RPMI8226 (cell line): ENCODE measurements at places on chromosomes 4 and X.

GRCh38 chrX:49209434-49210251 is 9.7 kb upstream of the SYP start:
- DNase-seq, result no peak

- peak; percentile 79 for DNase-seq
These were observed 57.2 kb downstream of the IRF2 start for GRCh38 chr4:184416913-184417734.

- no peak for DNase-seq
These were observed 8.3 kb upstream of the PF4V1 start for GRCh38 chr4:73844806-73845205.

DNA sequence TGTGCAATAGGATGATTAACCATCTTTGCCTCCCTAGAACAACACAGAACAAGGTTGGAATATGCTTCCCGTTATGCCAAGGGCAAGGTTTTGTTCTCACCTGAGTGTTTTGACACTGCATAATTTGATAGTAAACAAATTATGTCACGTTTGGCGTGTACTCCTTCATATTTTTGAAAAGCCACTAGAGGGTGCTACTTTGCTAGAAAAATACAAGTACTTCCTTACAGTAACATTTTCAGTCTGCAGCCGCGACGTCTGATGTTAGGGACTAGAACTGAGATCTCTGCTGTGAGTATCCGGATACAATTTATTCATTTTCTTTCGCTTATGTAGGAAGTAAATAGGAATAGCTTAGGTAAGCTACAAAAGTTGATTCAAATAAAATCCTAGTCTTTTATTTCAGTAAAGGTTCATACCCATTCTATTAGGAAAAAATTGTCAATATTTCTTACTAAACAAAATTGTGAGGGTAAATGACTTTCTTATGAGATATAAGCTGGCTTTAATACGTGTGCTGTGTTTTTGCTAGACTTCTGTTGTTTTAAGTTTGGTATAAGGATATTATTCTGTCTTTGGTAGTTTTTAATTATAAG is 181.1 kb upstream of the WDFY3 start:
- peak; percentile 72 for DNase-seq

GRCh38 chrX:11759461-11760311 is 1.6 kb downstream of the MSL3 start:
- DNase-seq, result peak; percentile 91

GRCh38 chrX:148562846-148563245 is 62.4 kb downstream of the AFF2 start:
- DNase-seq, result no peak

DNA sequence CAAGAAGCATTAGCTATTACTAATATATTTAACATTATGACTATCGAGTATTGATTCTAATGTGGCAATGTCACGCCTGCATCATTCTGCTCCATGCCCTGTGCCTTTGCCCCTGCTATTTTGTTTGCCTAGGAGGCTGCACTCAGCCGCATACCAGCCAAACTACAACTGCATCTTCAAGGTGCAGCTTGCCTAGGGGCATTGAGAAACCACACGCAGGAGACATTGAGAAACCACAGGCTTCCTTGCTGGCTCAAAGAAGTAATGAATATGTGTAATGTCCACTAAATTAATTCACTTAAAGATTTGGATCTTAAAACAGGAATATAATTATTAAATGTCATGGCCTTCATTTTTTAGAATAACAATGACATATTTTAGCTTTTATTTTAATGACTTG is 683.6 kb upstream of the TENM3 start:
- no peak for DNase-seq

DNA sequence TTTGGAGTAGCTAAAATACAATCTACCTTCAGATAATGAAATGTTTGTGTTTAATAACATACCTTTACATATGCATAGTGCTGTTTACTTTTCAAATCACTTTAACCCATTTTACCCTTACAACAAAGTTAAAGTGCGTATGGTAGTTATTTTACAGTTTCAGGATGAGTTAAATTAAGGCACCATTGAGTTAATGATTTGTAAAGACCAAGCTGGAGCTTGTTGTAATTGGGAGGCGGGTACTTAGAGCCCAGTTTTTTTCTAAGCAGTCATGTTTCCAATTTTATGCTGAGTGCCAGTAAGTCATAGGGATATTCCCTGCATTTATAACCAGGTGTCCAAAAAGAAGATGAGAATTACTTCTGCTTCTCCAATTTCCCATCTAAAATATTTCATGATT is 84.2 kb upstream of the NRK start:
- DNase-seq, result no peak

GRCh38 chrX:38898261-38898660 is 97.0 kb downstream of the MID1IP1 start:
- peak; percentile 5 for DNase-seq

DNA sequence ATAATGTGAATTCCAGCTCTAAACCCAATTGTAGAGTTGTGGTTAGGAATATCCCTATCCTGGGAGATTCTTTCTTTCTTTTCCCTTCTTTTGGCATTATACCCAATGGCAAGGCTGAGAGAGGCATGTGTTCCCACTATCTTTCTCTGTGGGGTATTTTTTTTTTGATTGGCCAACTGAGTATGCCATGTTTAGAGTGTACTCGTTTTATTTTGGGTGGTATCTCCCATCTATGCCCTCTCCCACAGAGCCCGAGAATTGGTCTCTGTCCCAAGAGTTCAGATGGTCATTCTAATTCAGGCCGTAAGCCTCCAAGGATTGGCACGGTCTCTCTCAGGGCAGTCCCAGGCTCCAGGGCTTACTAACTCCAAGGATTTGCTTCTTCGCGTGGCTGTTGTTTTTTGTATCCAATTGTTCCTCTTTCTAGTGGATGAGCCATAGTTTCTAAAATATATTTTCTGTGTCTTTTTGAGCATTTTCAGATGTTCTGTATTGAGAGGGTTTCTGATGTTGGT is 198.8 kb downstream of the SLC4A4 start:
- no peak for DNase-seq

GRCh38 chr4:54400802-54401201 is 171.7 kb downstream of the PDGFRA start:
- DNase-seq, result no peak

GRCh38 chr4:143575331-143575730 is 61.8 kb downstream of the SMARCA5 start:
- no peak for DNase-seq

DNA sequence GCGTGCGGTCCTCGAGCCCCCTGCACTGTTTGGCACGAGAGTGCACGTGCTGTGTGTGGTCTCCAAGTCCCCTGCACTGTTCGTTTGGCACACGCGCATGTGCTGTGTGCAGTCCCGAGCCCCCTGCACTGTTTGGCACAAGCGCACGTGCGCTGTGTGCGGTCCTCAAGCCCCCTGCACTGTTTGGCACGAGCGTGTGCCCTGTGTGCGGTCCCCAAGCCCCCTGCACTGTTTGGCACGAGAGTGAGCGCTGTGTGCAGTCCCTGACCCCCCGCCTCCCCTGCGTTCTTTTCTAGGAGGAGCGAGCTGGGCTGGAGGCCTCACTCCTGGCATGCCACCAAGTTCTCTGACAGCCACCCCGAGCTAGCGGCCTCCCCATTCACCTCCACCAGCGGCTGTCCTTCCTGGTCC is 76.5 kb upstream of the CLDN34 start:
- no peak for DNase-seq

DNA sequence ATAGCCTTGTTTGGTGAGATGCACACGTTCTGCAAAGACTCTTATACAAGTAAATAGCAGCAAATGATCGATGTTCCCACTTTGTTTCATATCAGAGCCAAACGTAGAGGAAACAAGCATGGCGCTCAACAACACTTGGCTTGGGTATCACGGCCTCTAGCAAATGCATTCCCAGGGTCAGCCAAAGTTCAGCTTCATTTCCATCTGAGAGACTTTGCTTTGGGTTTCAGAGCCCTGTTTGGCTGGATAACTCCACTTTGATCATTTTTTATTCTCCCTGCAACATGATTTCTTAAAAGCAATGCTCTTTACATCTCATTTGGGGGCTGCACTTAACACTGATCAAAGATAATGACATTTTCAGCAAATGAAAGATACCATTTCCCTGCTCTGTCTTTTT is 199.2 kb upstream of the FAM9B start:
- no peak for DNase-seq

DNA sequence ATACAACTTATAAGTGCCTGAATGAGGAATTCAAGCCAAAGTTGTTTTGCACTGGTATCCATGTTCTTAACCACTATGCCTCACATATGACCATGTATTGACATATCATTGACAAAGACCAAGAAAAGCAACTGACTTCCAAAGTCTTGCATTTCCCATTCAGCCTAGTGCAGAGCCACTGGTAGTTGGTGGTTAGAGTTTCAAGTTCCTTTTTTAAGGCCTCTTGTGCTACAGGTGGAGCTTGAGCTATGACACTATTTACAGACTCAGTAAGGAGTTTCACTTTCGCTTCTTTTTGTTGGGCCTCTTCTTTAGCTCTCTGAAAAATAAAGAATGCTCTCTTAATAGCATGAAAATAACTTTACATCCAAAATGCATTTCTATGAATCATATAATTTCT is 763.0 kb downstream of the DMD start:
- DNase-seq, result peak; percentile 76

GRCh38 chrX:8139716-8140115 is 31.4 kb downstream of the VCX2 start:
- no peak for DNase-seq

GRCh38 chr4:174069848-174070330 is 213.6 kb downstream of the FBXO8 start:
- DNase-seq, result no peak

GRCh38 chr4:107472265-107472948 is 247.6 kb downstream of the PAPSS1 start:
- DNase-seq, result no peak

GRCh38 chrX:53682885-53683555 is 3.5 kb downstream of the HUWE1 start:
- peak; percentile 63 for DNase-seq

GRCh38 chr4:119329835-119330620 is 8.1 kb upstream of the FABP2 start:
- DNase-seq, result no peak

- no peak for DNase-seq
These were observed 225.1 kb downstream of the CBR4 start for GRCh38 chr4:168784786-168785461.

- DNase-seq, result no peak
These were observed 68.9 kb upstream of the FAM47B start for GRCh38 chrX:34873500-34874225.

DNA sequence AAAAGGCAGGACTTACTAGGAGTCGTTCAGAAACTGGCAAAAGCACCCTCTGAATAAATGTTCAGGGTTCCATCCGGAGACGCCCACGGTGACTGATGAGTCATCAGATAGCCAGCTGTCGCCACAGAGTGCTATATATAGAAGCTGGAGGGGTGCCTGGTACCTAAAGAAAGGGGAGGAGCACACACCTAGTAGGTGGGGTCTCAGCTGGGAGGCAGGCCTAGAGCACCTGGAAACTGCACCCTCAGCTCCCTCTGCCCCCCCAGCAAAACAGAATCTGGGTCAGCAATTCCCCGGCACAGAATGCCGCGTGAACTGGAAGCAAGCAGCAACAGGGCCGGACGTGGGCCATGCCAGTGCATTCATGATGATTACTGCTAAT is 242.0 kb downstream of the BCOR start:
- peak; percentile 95 for DNase-seq

DNA sequence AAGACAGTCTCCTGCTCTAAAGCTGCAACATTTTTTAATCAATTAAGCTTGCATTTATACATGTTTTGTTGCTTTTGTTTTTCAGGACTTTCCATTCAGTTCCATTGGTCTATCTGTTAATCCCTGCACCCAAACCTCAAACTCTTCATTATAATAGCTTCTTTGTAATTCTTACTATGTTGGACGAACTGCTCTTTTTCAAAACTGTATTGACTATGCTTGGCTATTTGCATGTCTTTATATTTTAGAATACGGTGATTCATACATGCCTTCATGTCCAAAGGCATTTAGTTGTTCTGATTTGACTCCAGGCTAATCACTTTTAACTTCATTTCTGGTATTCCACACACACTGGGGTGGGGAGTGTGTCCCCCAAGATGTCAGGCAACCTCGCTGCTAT is 14.1 kb downstream of the MAGEC1 start:
- no peak for DNase-seq

GRCh38 chr4:3346146-3346545 is 53.3 kb downstream of the RGS12 start:
- DNase-seq, result peak; percentile 73

GRCh38 chrX:69096963-69097362 is 68.3 kb downstream of the PJA1 start:
- DNase-seq, result no peak

DNA sequence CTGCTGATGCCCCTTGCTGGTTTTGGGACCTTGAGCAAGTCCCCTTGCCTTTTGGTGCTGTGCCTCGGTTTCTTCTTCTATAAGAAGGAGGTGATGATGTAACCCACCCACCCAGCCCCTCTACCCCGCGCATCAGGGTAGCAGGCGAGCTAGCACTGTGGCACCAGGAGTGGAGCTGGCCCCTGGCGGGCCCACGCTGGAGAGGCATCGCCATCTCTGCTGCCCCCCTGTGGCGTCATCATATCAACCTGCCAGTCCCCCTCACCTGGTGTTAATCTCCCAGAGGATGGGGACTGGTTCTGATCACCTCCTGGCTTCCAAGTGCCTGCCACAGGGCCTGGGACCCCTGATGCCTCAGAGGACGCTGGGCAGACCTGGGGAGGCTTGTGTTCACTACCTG is 6.3 kb upstream of the SORCS2 start:
- DNase-seq, result peak; percentile 47

GRCh38 chr4:10673817-10674369 is 10.7 kb downstream of the CLNK start:
- no peak for DNase-seq

- DNase-seq, result no peak
These were observed 353.0 kb downstream of the FBXO8 start for GRCh38 chr4:173930329-173930967.

- DNase-seq, result no peak
These were observed 57.2 kb downstream of the CASP6 start for GRCh38 chr4:109645874-109646710.

- no peak for DNase-seq
These were observed 1478.9 kb downstream of the PCDH19 start for GRCh38 chrX:98931216-98931615.

DNA sequence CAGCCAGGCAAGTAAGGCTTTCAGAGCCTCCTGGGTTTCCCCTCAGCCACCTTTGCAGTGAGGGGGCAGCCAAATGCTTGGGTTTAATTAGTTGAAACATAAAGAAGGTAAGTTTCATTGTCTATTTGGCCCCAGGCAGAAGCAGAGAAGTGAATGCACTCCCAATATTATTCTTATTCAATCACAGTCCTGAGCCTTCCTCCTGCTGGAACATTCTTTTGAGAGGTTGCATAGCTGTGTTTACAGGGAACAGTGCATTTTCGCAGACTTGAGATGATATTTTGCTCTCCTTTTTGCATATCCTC is 13.9 kb downstream of the SLC2A9 start:
- DNase-seq, result no peak
